ENCODE measurements at places on chromosomes 6 and 20.

- no peak for DNase-seq
These were observed 25.8 kb downstream of the MAP7 start for GRCh38 chr6:136524339-136524935.

GRCh38 chr6:27188061-27188884 is 59.2 kb upstream of the PRSS16 start:
- peak; percentile 42 for DNase-seq

- DNase-seq, result no peak
These were observed 585.6 kb downstream of the UTRN start for GRCh38 chr6:144870782-144871181.

- no peak for DNase-seq
These were observed 109.5 kb downstream of the SNX5 start for GRCh38 chr20:17859002-17859615.

GRCh38 chr6:74993136-74993535 is 212.7 kb downstream of the COL12A1 start:
- DNase-seq, result no peak

DNA sequence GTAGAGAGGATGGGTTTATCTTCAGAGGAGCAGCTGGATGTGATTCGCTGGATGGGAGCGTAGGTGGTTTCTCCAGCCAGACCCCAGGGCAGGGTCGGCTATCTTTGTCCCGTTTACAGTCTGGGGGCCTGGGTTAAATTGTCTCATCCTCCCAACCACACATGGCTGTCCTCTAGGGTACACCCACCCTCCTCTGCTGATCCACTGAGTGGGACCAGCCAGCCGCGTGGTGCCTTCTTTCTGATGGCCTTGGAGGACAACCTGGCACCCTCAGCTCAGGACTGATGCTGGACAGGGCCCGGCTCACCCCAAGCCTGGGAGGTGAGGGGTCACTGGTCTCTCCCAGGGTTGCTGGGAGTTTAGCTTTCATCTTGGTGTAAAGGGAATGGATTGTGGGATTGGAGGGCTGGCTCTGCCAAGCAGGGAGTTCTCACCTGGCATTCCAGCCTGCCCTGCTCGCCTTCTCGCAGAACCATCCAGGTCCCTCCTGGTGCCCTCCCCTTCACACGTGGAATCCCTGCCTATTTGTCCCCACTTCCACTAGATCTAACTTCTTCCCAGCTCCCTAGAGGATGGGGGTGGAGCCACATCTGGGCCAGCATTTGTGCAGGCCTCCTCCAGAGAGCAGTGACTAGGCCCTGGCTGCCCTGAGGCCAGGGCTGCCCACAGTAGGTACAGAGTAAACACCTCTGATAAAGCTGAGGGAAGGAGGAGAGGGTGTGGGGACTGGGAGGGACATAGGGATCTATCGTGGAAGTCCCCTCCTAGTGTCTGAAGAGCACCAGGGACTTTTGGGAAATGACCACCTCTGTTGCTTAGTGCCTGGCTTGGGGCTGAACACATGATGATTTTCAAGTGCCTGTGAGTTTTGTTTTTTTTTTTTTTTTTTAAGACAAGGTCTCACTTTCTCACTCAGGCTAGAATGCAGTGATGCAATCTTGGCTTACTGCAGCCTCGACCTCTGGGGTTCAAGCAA is 1.6 kb downstream of the ITPR3 start:
- no peak for DNase-seq

DNA sequence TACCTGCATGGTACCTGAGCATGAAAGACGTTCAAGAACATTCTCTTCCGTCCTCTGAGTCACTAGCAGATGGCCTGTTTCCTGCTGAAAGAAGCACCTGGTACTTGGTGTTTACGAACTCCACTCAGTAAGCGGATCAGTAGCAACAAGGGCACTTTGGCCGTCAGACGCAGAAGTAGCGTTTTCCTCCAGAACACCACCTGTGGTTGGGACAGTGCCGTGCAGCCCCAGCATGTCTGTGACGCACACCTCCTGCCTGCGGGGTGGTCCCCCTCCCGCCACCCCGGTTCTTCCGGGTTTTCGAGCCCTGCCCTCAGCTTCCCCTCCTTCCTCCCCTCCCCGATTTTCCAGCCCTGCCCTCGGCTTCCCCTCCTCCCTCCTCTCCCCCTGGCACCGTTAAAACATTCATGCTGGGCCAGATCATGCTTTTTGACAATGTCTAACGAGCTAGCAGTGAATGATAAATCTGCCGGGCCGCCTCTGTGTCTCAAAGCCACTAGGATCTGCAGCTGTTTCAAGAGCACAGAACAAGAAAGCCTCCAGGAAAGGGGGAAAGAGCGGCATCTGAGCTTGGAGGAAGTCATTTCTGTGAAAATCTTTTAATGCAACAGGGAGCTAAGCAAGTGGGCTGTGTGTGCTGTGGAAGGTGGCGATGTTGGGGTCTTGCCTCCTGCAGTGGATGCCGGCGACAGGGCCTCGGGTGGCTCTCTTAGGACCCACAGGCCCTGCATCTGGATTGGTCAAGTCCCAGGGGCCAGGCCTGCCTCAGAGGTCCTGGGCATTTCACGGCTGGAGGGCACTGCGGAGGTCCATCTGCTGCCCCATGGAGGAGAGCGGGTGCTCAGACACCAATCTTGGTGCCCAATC is 207.9 kb downstream of the ERMARD start:
- peak; percentile 55 for DNase-seq

DNA sequence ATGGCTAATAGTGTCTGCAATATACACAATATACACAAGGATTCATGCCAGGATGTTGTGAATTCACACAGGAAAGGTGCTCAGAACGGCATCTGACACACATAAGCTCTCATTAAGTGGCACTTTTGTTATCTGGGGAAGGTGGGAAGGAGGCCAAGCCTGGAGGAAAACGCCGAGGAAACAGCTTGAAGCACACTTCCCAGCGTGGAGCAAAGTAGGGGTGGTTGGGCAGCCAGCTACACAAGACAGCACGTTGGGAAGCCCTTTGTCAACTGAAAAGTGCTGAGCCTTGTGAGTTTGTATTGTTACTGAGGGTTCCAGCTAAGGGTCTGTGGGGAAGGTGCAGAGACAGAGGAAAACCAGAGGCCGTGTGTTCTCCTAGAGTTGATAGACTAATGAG is 181.0 kb downstream of the ZMYND8 start:
- DNase-seq, result no peak

DNA sequence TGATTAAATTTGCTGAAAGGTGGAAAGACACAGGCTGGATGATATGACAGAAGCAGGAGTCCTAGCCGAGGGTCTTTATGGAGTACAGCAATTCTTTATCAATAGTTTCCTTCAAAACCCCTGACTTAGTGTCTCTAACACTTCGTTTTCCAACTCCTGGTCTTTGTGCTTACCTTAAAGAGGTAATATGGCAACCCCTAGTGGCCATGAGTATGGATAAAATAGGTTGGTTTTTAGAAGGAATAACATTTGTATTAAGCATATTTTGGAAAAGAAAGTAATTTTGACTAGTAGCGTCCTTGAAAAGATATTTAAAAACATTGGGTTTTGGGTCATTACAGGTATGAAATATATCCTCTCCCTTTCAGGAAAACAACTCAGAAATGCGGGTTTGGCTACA is 51.9 kb downstream of the VGLL2 start:
- no peak for DNase-seq

DNA sequence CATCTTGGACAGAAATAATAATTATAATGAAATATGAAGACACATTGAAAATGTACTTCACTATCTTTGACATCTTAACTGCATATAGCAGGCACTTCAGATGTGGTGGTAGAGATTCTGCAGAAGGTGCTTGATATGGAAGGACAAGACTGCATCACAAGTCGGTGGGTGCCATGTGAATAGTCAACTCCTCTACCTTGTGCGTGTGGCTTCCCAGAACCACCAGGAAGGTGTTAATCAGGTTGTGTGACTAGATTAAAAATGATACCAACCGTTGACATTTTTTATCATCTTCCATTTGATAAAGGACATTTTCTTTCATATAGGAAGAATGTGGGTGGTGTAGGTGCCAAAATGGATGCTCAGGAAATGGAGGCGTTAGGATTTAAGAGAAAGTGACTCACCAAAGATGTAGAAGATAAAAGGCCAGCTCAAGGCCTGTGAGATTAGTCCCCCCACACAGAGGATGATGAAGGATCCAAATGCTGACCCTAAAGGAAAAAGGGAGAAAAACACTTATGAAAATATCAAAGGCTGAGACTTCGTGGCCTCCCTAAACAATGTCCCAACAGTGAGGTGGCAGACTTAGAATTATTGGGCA is 12.3 kb downstream of the SLC17A2 start:
- no peak for DNase-seq

- DNase-seq, result no peak
These were observed 239.6 kb upstream of the DEFB112 start for GRCh38 chr6:50289366-50289765.

DNA sequence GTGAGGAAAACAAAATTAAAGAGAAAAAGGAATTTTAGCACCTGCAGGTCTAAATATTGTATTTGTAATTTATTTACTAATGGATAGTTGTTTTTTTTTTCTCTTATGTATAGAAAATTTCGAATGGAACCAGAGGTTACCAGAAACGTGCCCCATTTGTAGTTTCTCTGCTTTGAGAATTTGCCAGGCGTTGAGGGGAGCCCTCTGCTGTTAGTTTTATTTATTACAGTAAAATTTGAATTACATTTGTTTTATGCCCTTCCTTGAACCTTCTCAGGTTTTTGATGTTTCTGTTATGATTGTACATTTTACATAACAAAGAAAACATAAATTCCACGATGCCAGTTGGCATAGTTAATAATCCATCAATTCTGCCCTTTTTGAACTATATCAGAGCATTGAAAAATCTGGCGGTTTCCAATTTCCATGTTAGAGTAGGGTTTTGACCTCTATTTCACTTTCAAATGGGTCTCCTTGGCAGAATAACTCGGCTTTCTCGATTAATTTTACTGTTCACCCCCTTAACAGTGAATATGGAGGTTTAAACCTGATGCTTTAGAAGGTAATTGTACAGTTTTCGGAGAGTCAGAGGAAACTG is 35.1 kb upstream of the RFPL4B start:
- DNase-seq, result no peak

DNA sequence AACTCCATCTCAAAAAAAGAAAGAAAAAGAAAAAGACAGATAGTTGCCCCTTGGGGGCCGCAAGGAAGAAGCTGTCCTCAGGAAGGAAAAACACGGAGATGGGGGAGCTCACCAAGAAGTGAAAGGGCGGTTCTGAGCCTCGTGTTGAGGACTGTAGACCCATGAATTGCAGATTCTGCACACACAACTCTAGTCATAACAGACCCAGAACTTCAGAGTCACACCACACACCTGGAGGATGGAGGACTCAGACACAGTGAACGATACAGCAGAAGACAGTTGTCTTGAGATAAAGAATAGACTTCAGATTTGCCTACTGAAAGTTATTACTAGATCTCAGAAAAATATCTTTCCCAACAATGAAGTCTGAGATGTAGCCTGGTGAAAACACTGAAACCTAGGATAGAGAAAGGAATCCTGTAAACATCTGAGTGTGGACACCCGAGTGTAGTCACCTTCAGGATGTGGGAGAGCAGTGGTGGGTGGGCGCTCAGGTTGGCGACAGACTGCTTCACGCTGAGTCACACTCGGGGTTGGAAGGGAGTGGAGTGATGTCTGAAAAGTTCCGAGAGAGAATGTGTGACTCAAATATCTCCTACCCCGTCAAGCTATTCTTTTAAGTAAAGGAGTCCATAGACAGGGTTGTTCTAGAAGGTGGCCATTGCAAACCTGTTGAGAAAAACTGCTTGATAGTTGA is 88.1 kb downstream of the MAP3K4 start:
- no peak for DNase-seq

- DNase-seq, result no peak
These were observed 2.6 kb downstream of the ARMC2 start for GRCh38 chr6:108850669-108851465.

- peak; percentile 65 for DNase-seq
These were observed 67.1 kb downstream of the EDN1 start for GRCh38 chr6:12356983-12357972.

DNA sequence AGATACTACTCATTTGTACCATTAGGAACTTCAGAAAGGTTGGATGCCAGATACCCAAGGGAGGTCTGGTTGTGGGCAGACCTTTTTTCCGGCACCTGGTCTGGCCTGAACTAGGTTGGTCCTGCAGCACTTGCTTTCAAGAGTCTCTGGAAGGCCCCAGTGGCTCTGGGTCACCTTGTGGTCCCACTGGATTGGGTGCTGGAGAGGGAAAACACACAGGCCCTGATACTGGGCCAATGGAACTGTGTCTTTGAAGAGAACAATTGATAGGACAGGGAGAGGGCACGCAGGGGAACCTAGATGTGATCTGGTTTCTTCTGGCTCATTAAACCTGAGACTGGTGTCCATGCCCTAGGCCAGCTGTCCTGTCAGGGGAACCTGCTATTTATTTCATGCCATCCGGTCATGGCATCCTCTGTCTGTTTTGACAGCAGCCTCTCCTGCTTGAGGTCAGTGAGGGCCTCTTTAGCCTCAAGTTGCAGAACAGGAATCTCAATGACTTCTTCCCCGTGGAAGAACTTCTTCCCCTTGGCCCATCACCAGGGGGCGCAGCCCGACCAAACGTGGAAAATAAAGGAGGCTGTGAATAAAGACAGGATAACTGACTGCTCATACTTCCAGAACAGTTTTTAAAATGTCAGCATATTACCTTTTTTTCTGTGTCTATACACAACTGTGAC is 25.0 kb downstream of the TAF8 start:
- peak; percentile 91 for DNase-seq

GRCh38 chr6:206264-206663 is 86.0 kb upstream of the DUSP22 start:
- no peak for DNase-seq

GRCh38 chr6:116412270-116412669 is 41.5 kb downstream of the DSE start:
- no peak for DNase-seq

GRCh38 chr6:21628160-21628559 is 34.6 kb downstream of the SOX4 start:
- no peak for DNase-seq

DNA sequence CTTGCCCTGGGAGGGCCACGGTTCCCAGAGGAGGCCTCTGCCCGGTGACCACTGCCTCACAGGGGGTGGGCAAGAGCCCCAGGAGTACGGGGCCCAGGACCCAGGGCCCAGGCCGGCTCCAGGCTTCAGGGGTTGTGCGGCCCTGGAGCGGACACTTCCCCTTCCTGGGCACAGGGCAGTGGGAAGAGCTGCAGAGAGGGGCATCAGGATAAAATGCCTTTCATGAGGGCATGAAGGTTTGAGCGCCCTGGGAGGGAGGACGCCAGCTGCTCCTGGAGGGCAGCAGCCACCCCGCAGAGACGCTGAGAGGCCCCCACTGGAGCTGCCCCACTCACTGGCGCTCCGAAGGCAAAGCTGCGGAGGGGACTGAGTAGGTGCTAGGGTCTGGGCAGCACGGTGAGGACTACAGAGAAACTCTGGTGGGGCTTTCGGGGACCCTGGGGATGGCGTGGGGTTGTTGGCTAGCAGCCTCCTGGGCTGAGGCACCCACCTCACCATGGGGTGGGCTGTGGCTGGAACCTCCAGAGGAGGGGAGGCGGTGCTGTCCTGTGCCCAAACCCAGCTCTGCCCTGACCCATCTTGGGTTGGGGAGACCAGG is 10.4 kb downstream of the LAMA5 start:
- DNase-seq, result no peak

DNA sequence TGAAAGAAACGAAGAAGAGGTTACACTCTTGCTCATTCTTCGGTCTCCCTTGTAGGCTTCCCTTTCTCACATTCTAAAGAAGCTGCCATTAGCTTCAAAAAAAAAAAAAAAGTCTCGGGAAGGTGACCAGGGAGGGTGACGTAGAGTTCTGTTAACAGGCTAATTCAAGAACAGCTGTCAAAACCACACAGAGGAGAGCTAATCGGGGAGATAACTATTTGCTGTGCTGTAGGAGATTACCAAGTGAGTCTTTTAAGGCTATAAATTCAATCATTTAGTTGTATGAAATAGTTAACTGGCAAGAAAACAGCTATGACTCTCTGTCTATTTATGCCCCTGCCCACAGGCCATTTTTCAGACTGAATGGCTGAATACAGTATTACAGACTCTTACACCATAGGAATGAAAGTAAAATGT is 256.8 kb downstream of the SYNE1 start:
- no peak for DNase-seq
